ENCODE measurements at places on chromosomes 12 and 14.

DNA sequence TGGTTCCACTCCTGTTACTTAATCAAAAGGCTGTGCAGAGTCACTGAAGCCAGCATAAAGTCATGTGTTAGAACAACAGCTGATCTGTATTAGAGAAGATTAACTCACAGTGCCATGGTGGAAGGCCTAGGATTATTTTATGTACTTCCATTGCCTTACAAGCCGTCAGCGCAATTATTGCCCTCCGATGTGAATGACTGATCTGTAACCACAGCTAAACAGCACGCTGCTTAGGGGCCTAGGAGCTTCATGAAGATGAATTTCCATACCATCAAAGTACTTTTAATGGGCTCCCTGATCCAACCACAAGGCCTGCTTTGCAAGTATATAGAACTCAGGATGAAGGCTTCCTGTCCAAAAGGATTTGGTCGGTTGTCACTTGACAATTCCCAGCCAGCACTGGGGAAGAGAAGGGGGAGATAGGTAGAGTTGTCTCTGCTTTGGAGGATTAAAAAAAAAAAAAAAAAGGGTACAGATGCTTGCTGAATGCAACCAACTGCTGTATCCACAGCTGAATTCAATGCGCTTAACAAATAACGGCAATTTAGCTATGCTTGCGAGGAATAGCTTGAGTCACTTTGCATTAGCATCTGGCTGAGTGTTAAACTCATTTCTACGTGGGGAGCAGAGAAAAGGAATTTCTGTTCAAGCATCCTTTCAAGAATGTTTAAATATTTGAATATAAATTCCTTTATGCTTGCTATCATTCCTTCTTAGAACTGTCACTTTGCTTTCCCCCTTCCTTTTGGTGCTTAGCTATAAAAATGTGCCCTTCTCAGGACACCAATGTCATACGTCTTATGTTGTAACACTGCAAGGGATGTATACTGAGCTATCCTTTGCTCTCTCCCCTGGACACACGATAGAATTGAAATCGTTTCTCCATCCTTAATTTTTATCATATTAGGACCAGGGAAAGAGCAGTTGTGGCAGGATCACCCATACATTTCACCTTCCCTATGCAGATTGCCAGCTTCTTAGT lies 387.8 kb downstream of the SOX5 start:
- DNase-seq, result no peak

DNA sequence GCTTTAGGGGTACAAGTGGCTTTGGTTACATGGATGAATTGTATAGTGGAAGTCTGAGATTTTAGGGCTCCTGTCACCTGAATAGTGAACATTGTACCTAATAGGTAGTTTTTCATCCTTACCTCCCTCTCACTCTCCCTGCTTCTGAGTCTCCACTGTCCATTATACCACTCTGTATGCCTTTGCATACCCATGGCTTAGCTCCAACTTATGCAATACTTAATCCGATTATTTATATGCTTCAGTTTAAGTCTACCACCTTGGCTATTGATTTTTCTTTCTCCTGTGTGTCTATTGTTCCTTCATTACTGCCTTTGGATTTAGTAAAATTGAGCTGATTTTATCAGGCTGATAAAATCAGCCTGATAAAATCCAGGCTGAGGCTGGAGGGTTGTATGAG lies 30.5 kb upstream of the C12orf71 start:
- DNase-seq, result no peak

- no peak for DNase-seq
These were observed 1921.9 kb upstream of the SEL1L start for GRCh38 chr14:83455561-83455960.

DNA sequence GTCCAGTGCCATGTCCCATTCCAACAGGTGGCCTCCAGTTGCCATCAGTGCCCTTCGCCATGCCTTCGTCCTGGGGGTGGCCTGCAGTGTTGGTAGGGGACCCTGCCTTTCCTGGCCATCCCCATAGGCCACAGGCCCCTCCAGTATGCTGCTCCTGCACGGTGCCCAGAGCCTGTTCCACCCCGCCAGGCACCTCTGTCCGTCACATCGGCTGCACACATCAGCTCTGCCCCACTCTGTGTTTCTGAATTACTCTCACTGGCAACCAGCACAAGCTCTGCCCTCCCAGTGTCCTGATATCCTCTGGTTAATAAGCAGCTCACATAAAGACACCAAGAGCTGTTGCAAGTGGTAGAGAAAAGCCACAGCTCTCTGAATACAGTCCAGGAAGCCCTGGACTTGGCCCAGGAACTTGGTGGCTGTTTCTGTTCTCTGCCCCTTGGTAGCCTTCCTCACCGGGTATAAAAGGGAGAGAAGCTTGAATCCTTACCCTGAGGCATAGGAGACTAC lies 31.3 kb upstream of the ATP2A2 start:
- DNase-seq, result no peak

- DNase-seq, result no peak
These were observed 1.3 kb downstream of the RCOR1 start for GRCh38 chr14:102593825-102594137.

GRCh38 chr12:80838024-80838658 lies 99.6 kb downstream of the LIN7A start:
- DNase-seq, result no peak

DNA sequence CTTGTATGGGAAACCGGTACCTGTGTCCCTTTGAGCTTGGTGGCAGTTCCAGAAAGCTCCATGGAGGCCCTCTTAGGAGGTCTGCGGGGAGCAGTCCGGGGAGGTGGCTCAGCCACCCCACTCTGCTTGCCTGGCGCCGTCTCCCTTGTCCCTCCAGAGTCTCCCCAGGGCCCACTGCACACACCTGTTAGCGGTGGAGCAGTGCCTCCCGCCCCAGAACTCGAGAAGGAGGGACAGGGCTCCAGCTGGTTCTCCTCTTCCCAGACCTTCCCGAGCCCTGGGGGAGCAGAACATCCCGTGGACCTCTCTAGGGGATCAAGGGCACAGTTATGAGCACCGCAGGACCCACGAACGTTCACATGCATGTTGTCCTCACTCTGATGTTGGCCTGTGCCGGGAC lies 10.8 kb downstream of the ASPG start:
- no peak for DNase-seq

GRCh38 chr14:34051966-34052657 lies 101.2 kb upstream of the EGLN3 start:
- DNase-seq, result peak; percentile 57

GRCh38 chr12:93979189-93979588 lies 169.2 kb upstream of the PLXNC1 start:
- no peak for DNase-seq

GRCh38 chr14:55120571-55121495 lies 8.2 kb upstream of the LGALS3 start:
- no peak for DNase-seq

DNA sequence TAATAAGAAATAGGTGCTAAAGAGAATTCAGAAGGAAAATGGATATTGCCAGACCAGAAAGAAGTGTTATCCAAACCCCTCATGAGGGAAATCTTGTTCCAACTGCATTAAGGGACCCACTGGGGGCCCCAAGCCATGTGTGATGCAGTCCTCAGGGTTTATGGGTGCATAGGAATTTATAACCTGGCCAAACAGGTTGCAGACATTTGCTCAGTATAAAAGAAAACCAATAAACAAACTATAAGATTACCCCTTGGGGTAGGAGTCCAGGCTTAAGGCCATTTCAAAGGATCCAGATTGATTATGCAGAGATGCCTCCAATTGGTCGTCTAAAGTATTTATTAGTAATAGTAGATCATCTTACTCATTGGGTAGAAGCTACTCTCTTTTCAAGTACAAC lies 240.9 kb upstream of the DIO3 start:
- no peak for DNase-seq

- peak; percentile 45 for DNase-seq
These were observed 3.3 kb downstream of the ENO2 start for GRCh38 chr12:6917491-6918231.

Measured in fibroblast of skin of scalp (primary cell).